ENCODE measurements at places on chromosomes 7 and 10.

DNA sequence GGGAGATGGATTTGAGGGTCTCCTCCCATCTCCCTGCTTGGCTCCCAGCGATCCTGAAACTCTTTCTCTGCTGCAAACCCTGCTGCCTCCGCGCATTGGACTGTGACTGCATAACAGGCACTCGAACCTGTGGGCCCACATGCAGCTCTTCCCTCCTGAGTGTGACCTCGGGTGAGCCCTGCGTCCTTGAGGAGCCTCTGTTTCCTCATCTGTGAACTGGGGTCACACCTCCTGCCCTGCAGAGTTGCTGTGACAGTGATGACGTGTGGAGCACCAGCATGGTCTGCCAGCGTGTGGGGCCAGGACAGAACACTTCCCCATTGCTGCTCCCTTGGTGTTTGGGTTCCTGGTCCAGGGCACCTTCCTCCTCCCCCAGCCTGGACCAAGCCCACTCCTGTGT lies 46.9 kb upstream of the PSMG3 start:
- DNase-seq: no peak

- no peak for DNase-seq
These were observed 33.7 kb upstream of the CSTF2T start for GRCh38 chr10:51733057-51733456.

- DNase-seq: no peak
These were observed 121.3 kb downstream of the AGMO start for GRCh38 chr7:15440482-15440881.

DNA sequence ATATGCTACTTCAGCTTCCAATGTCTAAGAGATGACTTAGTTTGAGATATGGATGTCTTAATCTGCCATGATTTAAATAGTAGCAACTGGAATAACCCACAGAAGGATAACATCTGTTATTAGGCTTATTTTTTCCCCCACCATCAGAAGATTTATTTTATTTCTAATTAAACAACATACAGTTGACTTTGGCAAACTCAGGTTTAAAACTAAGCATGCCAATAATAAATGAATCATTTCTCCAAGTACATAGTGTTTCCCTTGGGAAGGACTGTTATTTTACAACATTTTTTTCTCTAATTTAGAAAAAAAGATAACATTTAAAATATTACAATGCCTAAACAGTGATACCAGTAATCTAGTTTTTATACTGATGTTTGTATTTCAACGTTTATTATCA lies 58.4 kb downstream of the SFTPD start:
- DNase-seq: no peak

DNA sequence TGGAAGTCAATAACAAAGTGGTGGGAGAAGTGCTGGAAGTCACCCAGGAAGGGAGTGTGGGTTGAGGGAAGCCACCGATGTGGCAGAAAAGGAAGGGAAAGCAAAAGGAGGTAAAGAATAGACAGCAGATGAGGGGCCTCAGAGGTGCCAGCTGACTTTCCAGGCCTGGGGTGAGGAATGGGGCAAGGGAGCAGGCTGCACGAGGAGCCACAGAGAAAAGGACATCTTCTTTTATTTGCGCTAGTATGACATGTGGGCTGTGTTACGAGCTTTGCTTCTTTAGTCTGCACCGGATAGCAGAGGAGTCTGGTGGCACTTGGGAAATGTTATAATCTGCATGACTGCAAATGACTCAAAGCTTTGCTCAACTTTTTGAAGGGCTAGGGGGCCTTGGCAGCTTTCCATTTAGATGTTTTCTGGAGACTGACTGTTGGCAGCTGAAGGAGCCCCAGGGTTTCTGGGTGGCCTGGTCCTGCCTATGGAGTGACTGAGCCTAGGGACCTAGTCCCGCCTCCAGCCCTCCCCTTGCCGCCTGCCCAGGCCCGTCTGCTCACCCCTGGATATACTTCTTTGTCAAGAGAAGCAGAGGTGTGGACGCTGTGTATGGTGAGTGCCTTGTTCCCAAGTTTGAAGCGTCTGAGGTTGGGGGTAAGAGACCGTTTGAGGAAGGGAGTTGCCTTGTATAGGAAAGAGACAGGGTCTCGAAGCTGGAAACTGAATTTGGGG lies 5.1 kb downstream of the PRXL2A start:
- DNase-seq: no peak

Data from NCI-H187 treated with DMSO at 0.1 percent for 48 hours (cell line).